CD8-positive, alpha-beta memory T cell (primary cell): ENCODE measurements at places on chromosomes 5 and 9.

DNA sequence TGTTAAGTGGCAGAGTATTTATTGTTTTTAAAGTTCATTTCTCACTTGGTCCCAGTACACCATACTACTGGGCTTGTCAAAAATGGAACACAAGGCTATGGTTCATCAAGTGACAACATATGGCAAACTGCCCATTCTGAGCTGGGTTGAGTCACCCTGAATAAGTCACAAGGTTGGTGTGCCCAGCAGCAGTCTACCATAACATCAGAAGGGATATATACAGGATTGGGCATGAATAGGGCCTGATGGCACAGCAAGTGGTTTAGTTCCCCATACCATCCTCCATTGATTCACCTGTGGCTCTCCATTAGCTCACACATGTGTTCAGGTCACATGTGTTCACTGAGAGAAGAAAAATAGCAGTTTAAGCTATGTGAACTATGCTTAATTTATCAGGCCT is 249.8 kb upstream of the PRDM9 start:
- no peaks in the 10 kb centered on the region for H3K36me3 ChIP-seq
- H3K4me1 ChIP-seq, result no peaks in the 10 kb centered on the region
- DNase-seq, result no peak
- H3K27me3 ChIP-seq, result no peaks in the 10 kb centered on the region
- H3K4me3 ChIP-seq, result no peak overlapping the region

GRCh38 chr5:80216753-80217596 is 38.9 kb downstream of the SERINC5 start:
- no peak for DNase-seq
- H3K27me3 ChIP-seq, result no peaks in the 10 kb centered on the region
- H3K4me1 ChIP-seq, result peaks cover 90% of the 10 kb centered on the region
- no peak overlapping the region for H3K27ac ChIP-seq
- H3K4me3 ChIP-seq, result peak overlapping the region; percentile 2

- no peaks in the 10 kb centered on the region for H3K4me1 ChIP-seq
- DNase-seq, result no peak
- no peak overlapping the region for H3K27ac ChIP-seq
- H3K4me3 ChIP-seq, result no peak overlapping the region
- no peaks in the 10 kb centered on the region for H3K27me3 ChIP-seq
- no peaks in the 10 kb centered on the region for H3K36me3 ChIP-seq
Measured at GRCh38 chr5:172670005-172670402, 28.9 kb downstream of the NEURL1B start.

DNA sequence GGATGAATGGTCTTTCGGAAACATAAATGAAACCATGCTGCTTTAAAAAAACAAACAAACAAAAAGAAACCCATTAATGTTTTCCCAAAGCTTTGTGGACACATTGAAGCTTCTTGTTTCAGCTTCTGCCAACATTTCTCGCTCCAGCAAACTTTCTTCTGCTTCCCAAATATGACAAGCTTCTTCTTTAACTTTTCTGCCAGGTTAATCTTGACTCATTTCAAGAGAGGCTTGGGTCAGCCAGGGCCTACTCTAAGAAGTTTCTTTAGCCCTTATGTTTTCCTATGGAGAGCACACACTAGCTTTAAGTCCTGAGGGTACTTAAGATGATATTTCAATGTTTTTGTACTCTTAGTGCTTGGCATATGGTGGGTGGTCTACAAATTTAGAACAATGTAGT is 6.1 kb downstream of the ANXA1 start:
- DNase-seq, result no peak
- H3K27ac ChIP-seq, result no peak overlapping the region
- H3K36me3 ChIP-seq, result peaks cover 21% of the 10 kb centered on the region
- peaks cover 57% of the 10 kb centered on the region for H3K4me1 ChIP-seq
